ENCODE measurements at places on chromosomes 6 and 20. TPM values are rescaled to one million over a fixed set of nuclear protein-coding genes. Genes with fewer than 3 reads are reported as not detected.

DNA sequence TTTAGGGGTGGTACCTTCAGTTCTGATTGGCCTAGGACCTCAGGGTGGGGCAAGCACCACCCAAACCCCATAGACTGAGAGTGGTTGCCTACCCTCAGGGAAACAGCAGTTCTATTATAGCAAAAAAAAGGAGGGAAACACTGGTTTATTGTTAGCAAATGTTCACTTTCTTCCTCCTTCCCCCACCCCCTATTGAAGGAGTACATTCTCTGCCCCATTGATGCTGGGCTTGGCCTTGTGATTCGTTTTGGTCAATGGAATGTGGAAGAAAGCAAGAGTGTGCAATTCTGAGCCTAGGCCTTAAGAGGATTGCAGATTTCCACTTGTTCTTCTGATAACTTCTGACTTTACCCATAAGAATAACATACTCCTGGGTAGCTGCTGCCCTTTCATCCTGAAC is 255.8 kb downstream of the NFATC2 start:
- no peak for DNase-seq
- no peak overlapping the region for H3K27ac ChIP-seq
- H3K27me3 ChIP-seq = peaks cover 3% of the 10 kb centered on the region
- H3K36me3 ChIP-seq = peaks cover 1% of the 10 kb centered on the region
- H3K4me3 ChIP-seq = no peak overlapping the region
- peaks cover 5% of the 10 kb centered on the region for H3K4me1 ChIP-seq

DNA sequence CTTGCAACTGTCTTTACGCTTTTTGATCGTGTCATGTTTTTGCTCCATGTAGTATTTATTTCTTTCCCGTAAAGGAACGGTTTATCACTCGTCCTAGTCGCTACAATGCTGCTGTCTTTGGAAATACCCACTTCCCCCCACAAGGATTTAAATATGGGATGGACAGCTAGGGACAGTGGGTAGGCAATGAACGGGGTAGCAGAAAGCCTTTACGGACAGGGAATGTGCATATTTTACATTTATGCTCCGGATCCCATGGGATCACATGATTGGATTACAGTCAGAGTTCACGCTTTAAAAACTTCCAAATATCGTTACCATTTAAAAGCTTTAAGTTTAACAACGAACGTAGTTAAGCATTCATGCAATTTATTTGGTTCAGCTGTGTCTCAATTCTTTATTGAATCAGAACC is 1.2 kb downstream of the HIVEP1 start:
- H3K4me3 ChIP-seq = peak overlapping the region; percentile 90
- peaks cover 15% of the 10 kb centered on the region for H3K36me3 ChIP-seq
- peak overlapping the region; percentile 91 for H3K27ac ChIP-seq

DNA sequence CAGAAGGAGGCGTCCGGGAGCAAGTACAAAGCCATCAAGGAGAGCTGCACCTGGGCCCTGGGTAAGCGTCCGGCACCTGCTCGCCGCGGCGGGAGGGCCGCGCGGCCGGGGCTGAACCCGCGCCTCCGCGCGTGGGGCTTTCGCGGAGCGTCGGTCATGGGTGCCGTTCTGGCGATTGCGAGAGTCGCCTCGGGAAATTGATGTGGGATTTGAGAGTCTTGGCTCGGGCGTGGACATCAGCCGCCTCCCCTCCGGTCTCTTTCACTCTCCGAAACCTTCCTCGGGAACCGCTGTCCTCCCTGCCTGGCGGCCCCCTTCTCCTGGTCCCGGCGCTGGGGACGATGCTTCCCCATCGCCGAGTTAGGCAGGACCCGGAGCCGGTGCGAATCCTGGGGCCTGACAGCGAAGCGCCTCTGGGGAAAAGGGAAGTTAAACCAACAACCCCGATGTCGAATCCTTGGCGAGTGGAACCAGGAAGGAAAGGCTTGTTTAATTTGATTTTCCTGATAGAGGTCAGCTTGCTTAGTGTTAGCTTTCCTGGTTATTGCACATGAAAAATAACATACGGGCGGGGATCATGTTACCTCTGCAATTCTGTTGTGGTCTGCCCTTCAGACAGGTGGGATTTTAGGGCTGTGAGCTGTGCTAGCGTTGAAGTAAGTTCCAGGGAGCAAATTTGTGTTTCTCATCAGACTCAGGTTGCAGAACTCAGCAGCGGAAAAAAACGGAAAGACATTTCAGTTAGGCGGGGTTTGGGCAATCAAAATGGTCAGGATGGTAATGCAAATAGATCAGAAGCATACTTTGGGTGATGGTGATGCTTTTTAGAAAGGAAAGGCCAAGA is 594 bp downstream of the ARFGEF3 start:
- no peak for DNase-seq
- peaks cover 12% of the 10 kb centered on the region for H3K4me1 ChIP-seq
- H3K27ac ChIP-seq = no peak overlapping the region
- no peaks in the 10 kb centered on the region for H3K36me3 ChIP-seq

- peaks cover 3% of the 10 kb centered on the region for H3K4me1 ChIP-seq
- peaks cover 14% of the 10 kb centered on the region for H3K36me3 ChIP-seq
- no peak for DNase-seq
- H3K4me3 ChIP-seq = no peak overlapping the region
- H3K27me3 ChIP-seq = no peaks in the 10 kb centered on the region
Measured at GRCh38 chr6:63677282-63677681, 41.7 kb downstream of the PHF3 start.

GRCh38 chr6:133923938-133924593 is 29.0 kb upstream of the TBPL1 start:
- H3K27me3 ChIP-seq = peaks cover 6% of the 10 kb centered on the region
- peaks cover 3% of the 10 kb centered on the region for H3K4me1 ChIP-seq
- H3K4me3 ChIP-seq = no peak overlapping the region
- no peaks in the 10 kb centered on the region for H3K36me3 ChIP-seq

GRCh38 chr6:21539621-21540100 is 53.9 kb upstream of the SOX4 start:
- H3K4me3 ChIP-seq = no peak overlapping the region
- no peaks in the 10 kb centered on the region for H3K36me3 ChIP-seq
- DNase-seq = no peak
- no peaks in the 10 kb centered on the region for H3K27me3 ChIP-seq
- H3K27ac ChIP-seq = no peak overlapping the region

- no peak overlapping the region for H3K4me3 ChIP-seq
- H3K36me3 ChIP-seq = no peaks in the 10 kb centered on the region
- H3K4me1 ChIP-seq = peaks cover 4% of the 10 kb centered on the region
- H3K27me3 ChIP-seq = peaks cover 12% of the 10 kb centered on the region
Measured at GRCh38 chr20:58944610-58945009, 36.4 kb upstream of the NELFCD start.

GRCh38 chr6:156839129-156839528 is 62.0 kb downstream of the ARID1B start:
- peaks cover 41% of the 10 kb centered on the region for H3K4me1 ChIP-seq
- no peak overlapping the region for H3K27ac ChIP-seq
- no peaks in the 10 kb centered on the region for H3K27me3 ChIP-seq
- H3K4me3 ChIP-seq = no peak overlapping the region
- DNase-seq = no peak

- peaks cover 4% of the 10 kb centered on the region for H3K36me3 ChIP-seq
- peak overlapping the region; percentile 86 for H3K27ac ChIP-seq
- no peaks in the 10 kb centered on the region for H3K27me3 ChIP-seq
- peak overlapping the region; percentile 72 for H3K4me3 ChIP-seq
Measured at GRCh38 chr6:3117912-3118352, 579 bp upstream of the BPHL start.

- H3K27me3 ChIP-seq = peaks cover 10% of the 10 kb centered on the region
- no peaks in the 10 kb centered on the region for H3K36me3 ChIP-seq
- H3K27ac ChIP-seq = no peak overlapping the region
- no peak overlapping the region for H3K4me3 ChIP-seq
- peaks cover 7% of the 10 kb centered on the region for H3K4me1 ChIP-seq
Measured at GRCh38 chr20:59994697-59995122, 36.5 kb downstream of the CDH26 start.

DNA sequence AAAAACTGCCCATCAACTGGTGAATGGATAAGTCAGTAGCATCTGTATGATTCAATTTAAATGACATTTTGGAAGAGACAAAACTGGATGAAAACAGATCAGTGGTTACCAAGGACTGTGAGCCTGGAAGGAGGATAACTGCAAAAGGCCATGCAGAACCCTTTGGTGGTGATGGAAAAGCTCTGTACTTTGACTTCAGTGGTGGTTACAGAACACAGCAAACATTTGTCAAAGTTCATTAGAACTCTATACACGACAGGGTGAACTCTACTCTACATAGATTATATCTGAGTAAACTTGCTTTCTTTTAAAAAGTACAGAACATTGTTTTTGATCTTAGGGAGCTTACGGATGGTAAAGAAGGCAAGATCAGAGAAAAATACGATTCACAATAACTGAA is 111.9 kb upstream of the HTR1E start:
- no peak for DNase-seq
- no peaks in the 10 kb centered on the region for H3K36me3 ChIP-seq
- no peaks in the 10 kb centered on the region for H3K27me3 ChIP-seq
- no peaks in the 10 kb centered on the region for H3K4me1 ChIP-seq

DNA sequence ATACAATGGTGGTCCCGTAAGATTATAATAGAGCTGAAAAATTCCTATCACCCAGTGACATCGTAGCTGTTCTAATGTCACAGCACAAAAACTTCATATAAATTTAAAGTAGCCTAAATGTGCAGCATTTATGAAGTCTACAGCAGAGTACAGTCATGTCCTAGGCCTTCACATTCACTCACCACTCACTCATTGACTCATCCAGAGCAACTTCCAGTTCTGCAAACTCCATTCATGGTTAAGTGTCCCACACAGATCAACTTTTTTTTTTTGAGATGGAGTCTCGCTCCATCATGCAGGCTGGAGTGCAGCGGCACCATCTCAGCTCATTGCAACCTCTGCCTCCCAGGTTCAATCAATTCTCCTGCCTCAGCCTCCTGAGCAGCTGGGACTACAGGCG is 20.9 kb upstream of the KCNG1 start:
- peaks cover 2% of the 10 kb centered on the region for H3K27me3 ChIP-seq
- no peaks in the 10 kb centered on the region for H3K36me3 ChIP-seq
- H3K27ac ChIP-seq = no peak overlapping the region

DNA sequence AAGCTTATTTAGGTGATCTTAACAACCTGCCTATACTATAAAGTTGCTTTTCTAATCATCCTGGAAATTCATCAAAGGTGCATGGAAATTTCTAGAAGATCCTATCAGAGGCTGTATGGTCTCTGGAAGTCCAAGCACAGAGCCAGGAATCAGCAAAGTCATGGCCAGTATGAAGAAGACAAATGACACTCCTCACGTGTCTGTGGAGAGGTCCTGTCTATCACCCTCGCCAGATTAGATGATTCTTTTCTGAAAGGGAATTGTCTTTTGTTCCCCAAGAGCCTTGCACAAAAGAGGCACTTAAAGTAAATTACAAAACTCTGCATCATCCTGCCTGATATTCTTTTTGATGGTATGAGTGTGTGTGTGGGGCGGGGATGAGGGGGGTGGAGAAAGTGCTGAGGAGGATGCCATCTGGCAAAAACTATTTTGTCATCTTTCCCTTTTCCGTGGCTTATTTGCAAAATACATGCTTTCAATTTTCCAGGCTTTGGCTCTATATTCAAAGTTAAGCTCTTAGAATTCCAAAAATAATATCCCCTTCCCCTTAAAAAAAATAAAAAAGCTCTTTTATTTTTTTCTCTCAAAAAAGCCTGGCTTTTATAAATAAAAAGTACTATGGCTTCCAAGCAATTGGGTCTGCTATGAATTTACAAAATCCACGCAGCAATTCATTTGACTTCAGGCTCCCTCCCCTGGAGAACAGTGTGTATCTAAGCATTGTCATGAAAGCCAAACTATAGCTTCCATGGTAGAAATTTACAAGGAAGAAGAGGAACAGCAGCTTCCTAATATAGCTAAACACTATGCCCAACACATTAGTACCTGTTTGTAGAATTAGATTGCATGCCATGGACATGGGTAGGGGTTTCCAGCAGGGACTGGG is 185.2 kb upstream of the ARG1 start:
- H3K27ac ChIP-seq = no peak overlapping the region
- no peaks in the 10 kb centered on the region for H3K36me3 ChIP-seq
- H3K4me3 ChIP-seq = no peak overlapping the region
- peaks cover 11% of the 10 kb centered on the region for H3K27me3 ChIP-seq
- peaks cover 13% of the 10 kb centered on the region for H3K4me1 ChIP-seq
- no peak for DNase-seq

GRCh38 chr6:136161950-136162349 is 88.2 kb downstream of the MTFR2 start:
- H3K27ac ChIP-seq = no peak overlapping the region
- H3K4me1 ChIP-seq = peaks cover 3% of the 10 kb centered on the region
- no peak overlapping the region for H3K4me3 ChIP-seq

- no peaks in the 10 kb centered on the region for H3K4me1 ChIP-seq
- H3K27me3 ChIP-seq = peaks cover 51% of the 10 kb centered on the region
- no peak for DNase-seq
- no peak within 1 kb of the TSS for H3K4me3 ChIP-seq
- H3K36me3 ChIP-seq = no peaks in the 10 kb centered on the region
- H3K27ac ChIP-seq = no peak within 1 kb of the TSS
Measured at GRCh38 chr20:45124365-45124764, at the start of gene WFDC12. Gene WFDC12, minus strand, starts transcription at chr20:45124465. Its CDS starts 18 bp downstream, at chr20:45124447.

GRCh38 chr6:162273986-162274385 is 453.6 kb downstream of the PRKN start:
- H3K36me3 ChIP-seq = no peaks in the 10 kb centered on the region
- H3K27ac ChIP-seq = no peak overlapping the region
- no peak for DNase-seq
- no peaks in the 10 kb centered on the region for H3K4me1 ChIP-seq

- peaks cover 8% of the 10 kb centered on the region for H3K4me1 ChIP-seq
- H3K36me3 ChIP-seq = no peaks in the 10 kb centered on the region
- peak overlapping the region; percentile 82 for H3K27ac ChIP-seq
- DNase-seq = no peak
- H3K4me3 ChIP-seq = no peak overlapping the region
Measured at GRCh38 chr6:75502884-75503283, 9.3 kb upstream of the FILIP1 start.

GRCh38 chr6:11815231-11815630 is 36.6 kb upstream of the ADTRP start:
- H3K4me1 ChIP-seq = peaks cover 60% of the 10 kb centered on the region
- no peaks in the 10 kb centered on the region for H3K36me3 ChIP-seq
- DNase-seq = no peak
- H3K27ac ChIP-seq = peak overlapping the region; percentile 95

- no peak for DNase-seq
- H3K4me1 ChIP-seq = peaks cover 11% of the 10 kb centered on the region
- no peaks in the 10 kb centered on the region for H3K27me3 ChIP-seq
- no peak overlapping the region for H3K27ac ChIP-seq
- peaks cover 4% of the 10 kb centered on the region for H3K36me3 ChIP-seq
- no peak overlapping the region for H3K4me3 ChIP-seq
Measured at GRCh38 chr6:145155873-145156782, 579.2 kb downstream of the EPM2A start.

DNA sequence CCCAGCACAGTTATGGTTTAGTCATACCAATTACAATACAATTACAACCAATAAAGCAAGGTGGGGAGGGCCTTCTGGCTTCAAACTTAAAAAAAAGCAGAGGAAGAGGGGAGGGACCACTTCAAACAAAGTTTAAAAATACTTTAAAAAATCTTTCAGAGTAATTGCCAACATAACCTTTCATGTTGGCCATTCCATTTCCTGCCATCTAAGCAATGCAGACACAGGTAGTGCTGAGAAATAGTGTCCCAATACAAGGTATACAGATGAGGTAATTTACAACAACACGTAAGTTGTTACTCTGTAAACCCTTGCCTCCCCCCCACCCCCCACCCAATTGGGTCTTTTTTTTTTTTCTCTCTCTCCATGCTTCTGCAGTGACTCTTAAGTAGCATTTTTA is 18.8 kb upstream of the TBC1D20 start:
- no peaks in the 10 kb centered on the region for H3K27me3 ChIP-seq
- H3K4me3 ChIP-seq = no peak overlapping the region
- H3K36me3 ChIP-seq = peaks cover 21% of the 10 kb centered on the region
- DNase-seq = no peak

Gene BCKDHB
- total RNA-seq = 28.1 TPM

Gene ABHD16B
- total RNA-seq = not detected

Gene GABRR1
- not detected for total RNA-seq

Gene TAGAP
- total RNA-seq = not detected

Gene ENPP1
- 8.6 TPM for total RNA-seq

Gene BANF2
- not detected for total RNA-seq

Measured in chondrocyte (in vitro differentiated cells).